ENCODE measurements at places on chromosomes 1 and 21. TPM values are rescaled to one million over a fixed set of nuclear protein-coding genes. Genes with fewer than 3 reads are reported as not detected.

Gene OR2T29
- not detected for total RNA-seq

Gene REN
- not detected for total RNA-seq

Gene WLS
- not detected for total RNA-seq

Gene EXTL1
- total RNA-seq: not detected

Gene HES5
- total RNA-seq: not detected

Gene TCHHL1
- total RNA-seq: not detected
